ENCODE measurements at places on chromosomes 6 and 20.

GRCh38 chr20:8678098-8678776 is 390.6 kb upstream of the PLCB4 start:
- DNase-seq = no peak

- DNase-seq = no peak
Observed at GRCh38 chr6:168537540-168537884, 96.5 kb downstream of the SMOC2 start.

DNA sequence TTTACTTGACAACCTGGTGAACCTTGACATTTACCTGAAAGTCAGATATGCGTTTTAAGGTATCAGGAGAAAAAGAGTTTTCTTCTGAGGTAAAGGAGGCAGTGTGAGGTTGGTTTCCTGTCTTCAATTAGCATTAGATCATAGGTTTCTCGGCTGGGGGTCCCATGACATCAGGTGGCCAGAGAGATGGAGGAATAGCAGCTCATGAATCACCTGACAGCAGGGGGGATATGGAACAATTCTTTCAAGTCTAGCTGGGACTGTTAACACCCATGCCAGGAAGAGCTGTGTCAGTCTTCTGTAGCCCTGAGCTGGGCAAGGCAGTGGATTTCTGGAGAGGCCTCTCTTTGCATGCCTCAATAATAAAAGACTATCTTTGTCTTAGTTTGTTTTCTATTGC is 108.0 kb upstream of the TMEM170B start:
- DNase-seq = peak; percentile 98

GRCh38 chr20:48287021-48287494 is 501.8 kb upstream of the SULF2 start:
- no peak for DNase-seq

- DNase-seq = no peak
Observed at GRCh38 chr6:14614631-14615030, 497.1 kb downstream of the CD83 start.

DNA sequence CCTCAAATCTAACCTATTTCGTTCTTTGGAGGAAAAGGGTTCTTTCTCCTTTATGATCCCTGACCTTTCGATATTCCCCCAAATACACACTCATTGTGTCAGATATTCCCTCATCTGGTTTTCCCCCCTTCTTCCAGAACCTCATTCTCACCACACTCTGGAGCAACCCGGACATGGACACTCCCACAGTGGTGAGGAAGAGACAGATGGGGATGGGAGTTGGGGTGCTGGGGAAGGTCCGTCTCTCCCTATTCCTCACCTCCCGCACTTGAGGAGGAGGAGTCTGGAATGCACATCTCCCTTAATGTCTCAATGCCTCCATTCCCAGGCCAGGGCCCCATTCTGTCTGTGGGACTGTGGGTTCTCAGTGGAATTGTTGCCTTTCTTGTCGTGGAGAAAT is 1.3 kb downstream of the SLC39A7 start:
- no peak for DNase-seq

- DNase-seq = no peak
Observed at GRCh38 chr6:169794317-169795055, 43.1 kb downstream of the ERMARD start.

DNA sequence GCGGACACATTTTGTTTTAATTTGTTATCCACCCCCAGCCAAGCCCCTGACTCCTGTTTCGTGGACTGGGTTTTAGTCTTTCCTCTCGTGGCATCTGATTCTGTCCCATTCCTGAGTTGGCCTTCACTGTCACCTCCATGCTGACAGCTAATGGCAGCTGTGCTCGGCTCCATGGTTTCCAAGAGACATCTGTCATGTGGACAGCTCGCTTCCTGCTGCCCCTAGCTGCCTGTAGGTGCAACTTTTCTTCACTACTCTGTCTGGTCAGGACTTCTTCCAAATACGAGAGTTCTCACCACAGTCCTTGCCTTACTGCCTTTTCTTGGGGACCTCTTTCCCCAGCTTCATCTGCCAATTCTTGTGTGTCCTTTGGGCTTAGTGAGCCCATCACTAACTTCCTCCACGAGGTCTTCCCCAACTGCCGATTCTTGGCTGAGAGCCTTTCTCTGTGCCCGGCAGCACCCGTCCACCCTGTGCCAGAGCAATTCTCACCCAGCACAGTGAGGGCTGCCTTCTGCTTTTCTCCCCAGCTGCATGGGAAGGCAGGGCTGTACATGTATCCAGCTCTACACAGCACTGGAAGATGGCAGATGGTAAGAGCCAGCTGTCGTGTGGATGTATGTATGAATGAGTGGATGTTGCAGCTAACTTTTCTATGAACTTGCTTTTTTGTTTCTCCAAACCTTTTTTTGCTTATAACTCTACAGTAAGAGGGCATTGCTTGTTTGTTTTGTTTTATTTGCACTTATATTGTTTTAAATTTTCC is 140.4 kb downstream of the F13A1 start:
- no peak for DNase-seq

GRCh38 chr6:154650351-154650750 is 82.9 kb upstream of the SCAF8 start:
- no peak for DNase-seq

DNA sequence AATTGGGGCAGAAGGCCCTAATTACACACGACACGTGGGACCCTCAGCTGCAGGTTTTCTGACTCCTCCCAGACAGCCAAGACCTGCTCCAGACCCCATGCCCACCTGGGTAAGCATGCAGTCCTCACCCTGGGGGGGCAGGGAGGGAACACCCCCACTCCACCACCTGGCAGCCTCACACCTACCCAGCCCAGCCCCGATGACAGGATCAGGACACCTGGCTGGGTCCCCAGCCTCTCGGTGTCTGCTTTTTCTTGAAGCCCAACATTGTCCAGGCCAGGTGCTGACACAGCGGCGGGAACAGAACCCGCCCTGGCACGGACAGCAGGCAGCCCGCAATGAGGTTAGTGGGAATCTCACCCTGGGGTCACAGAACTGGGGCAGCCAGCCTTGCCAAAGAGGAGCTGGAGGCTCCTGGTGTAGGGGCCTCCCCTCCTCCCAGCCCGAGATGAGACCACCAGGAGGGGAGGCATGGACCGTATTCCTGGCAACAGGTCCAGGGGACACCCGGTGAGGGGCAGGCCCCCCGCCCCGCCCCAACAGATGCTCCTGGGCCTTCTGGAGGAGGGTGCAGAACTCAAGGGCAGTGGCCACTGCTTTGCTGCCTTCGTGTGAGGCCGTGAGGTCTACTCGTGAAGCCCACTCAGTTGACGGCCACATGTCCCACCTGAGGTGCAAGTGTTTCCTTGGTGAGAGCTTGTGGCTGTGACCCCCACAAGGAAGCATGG is 103.8 kb downstream of the DLL1 start:
- DNase-seq = no peak

DNA sequence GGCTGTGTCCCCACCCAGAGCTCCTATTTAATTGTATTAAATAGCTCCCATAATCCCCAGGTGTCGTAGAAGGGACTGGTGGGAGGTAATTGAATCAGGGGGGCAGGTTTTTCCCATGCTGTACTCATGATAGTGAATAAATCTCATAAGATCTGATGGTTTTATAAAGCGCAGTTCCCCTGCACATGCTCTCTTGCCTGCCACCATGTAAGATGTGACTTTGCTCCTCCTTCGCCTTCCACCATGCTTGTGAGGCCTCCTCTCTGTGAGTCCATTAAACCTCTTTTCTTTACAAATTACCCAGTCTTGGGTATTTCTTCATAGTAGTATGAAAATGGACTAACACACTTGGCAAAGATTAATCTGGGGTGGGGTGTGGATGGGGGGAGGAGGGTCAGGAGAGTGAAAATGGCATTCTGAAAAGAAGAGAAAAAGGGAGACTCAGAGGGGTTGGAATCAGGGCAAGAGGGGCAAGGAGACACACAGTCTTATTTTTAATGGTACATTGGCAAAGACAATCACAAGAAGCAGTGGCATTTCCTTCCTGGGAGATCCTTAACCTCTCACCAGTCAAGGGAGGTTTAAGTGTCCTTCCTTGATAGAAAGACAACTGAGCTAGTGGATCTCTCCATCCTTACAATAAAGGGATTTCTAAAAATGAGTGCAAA is 37.5 kb upstream of the NOX3 start:
- no peak for DNase-seq

DNA sequence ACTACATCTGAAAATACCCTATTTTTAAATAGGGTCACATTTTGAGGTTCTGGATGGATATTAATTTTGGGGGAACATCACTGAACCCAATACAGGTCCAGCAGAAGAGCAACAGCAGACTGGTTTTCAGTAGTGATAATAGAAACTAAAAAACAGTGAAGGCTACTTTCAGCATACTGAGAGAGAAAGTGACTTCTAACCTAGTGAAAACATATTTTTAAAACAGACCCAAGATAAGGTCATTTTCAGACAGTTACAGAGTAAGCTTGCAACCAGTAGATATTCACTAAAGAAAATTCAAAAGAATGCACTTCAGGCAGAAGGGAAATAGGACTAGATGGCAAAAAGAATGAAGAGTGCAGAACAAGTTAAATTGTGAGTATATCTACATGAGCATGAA is 42.0 kb upstream of the TMEM244 start:
- DNase-seq = no peak

GRCh38 chr20:50062006-50062838 is 50.7 kb downstream of the UBE2V1 start:
- DNase-seq = no peak

GRCh38 chr6:15344831-15345230 is 99.0 kb downstream of the JARID2 start:
- DNase-seq = no peak

DNA sequence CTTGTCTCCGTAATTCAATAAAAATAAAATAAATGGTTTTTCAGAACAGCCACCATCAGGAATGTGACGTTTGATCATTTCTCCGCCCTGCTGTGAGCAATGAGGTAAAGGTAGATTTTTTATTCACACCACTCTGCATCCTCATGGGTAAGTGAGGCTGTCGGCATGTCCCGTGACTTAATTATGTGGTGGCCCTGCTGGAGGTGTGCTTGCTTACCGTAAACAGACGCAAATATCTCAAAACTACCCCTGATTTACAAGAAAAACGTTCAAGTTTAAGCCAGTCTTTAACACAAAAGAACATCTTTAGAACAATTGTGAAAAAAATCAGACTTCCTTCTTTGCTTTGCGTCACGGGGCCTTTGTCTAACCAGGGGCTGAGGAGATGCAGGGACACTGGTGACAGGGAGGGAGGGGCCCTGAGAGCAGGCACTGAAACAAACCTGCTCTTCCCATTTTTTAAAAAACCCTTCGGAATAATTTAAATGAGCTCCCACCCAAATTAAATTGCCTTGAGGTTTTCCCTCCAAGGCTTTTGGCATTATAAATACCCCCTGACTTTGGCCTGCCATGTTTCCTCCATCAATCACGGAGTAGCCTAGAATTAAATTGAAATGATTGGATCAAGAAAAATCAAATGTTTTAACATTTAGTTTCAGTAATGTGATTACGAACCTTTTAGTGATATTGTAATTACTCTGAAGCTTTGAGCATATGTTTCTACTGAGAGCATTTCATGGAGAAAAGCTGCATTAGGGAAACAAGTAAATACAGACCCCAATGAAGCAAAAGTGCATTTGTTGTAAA is 13.4 kb downstream of the PRKN start:
- DNase-seq = no peak

GRCh38 chr6:121925024-121925423 is 474.4 kb upstream of the HSF2 start:
- DNase-seq = no peak

DNA sequence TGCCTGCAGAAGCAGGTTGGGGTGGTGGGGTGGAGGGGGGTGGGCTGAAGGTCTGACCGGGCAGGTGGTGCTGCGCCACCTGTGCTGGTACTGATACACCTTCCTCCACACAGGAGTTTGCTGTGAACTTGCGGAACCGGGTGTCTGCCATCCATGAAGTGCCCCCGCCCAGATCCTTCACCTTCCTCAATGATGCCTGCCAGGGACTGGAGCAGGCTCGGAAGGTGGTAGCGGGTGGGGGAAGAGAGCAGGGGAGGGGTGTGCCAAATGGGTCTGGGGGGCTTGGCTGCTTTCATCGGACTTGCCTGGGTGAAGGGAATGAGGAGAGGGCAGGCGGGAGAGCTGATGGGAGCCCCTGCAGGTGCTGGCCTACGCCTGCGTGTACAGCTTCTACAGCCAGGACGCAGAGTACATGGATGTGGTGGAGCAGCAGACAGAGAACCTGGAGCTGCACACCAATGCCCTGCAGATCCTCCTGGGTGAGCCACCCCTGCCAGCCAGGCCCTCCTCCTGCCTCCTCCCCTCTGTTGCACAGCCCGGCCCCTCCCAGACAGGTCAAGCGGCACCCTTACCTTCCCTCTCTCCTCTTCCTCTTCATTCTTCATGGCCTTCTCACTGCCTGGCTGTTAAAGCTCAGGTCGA is 6.7 kb downstream of the DNPH1 start:
- no peak for DNase-seq

GRCh38 chr6:167157863-167158262 is at the start of gene GPR31:
GPR31 (minus strand) TSS chr6:167157980; CDS start chr6:167157831, 149 bp downstream.
- DNase-seq = no peak

- DNase-seq = peak; percentile 5
Observed at GRCh38 chr20:57190536-57191264, 75.7 kb downstream of the BMP7 start.

- no peak for DNase-seq
Observed at GRCh38 chr6:138271451-138271850, 53.2 kb upstream of the PBOV1 start.

- peak; percentile 70 for DNase-seq
Observed at GRCh38 chr6:136226027-136226673, 24.0 kb downstream of the MTFR2 start.

DNA sequence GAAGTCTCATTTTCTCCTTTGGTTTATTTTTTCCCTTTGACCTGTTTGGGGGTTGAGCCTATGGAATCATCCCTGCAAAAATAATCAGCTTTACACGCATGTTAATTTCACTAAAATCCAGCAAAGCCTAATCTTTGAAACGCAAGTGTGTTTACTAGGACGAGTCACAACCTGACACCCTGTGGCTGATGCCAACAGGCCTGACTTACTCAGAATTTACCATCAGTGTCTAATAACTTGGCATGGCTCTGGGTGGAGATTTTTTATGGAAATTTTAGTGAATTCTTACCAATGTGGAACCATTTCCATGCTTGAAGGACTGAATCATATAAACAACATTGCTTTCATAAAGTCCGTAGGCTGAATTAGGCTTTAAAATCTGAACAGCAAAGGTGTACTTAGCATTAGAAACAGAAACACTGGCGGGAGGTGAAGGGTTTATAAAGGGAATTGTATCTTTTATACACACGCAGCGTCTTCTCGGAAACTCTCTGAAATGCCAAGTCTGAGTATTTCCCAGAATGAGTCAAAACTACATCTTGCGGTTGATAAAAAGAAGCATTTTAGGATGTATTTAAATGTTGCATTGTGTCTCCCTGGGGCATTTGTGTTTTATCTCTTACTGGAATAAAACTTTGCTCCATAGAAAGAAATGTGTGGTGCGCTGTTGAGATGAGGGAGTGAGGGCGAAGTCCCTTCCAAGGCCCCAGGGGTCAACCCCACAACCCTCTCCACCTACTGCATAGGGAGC is 81.2 kb downstream of the DACT2 start:
- no peak for DNase-seq

Measured in kidney tubule cell (primary cell).